ENCODE measurements at places on chromosomes 6 and 20.

GRCh38 chr6:35804996-35805736 lies at the start of gene LHFPL5:
LHFPL5 (plus strand) TSS chr6:35805352; CDS start chr6:35805671, 319 bp downstream.
- DNase-seq: no peak

DNA sequence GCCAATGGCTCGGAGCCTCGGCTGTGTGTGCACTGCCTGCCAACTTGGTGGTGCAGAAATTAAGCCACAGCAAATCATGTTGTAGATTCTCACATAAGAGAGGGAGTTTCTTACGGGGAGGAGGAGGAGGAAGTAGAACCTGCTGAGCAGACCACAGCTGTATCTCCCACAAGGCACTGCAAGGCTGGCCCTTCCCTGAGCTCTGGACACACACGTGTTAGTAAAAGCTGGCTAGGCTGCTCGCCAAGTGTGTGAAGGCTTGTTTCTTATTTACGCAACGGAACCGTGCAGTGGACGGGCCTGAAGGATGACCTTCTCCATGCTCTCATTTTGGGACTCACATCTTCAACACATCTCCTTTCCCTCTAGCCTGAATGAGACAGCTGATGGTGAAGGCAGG lies 15.7 kb upstream of the QKI start:
- DNase-seq: no peak

GRCh38 chr6:134814076-134814695 lies 135.7 kb downstream of the ALDH8A1 start:
- no peak for DNase-seq

- no peak for DNase-seq
Observed at GRCh38 chr20:23018432-23018831, 16.7 kb upstream of the SSTR4 start.

DNA sequence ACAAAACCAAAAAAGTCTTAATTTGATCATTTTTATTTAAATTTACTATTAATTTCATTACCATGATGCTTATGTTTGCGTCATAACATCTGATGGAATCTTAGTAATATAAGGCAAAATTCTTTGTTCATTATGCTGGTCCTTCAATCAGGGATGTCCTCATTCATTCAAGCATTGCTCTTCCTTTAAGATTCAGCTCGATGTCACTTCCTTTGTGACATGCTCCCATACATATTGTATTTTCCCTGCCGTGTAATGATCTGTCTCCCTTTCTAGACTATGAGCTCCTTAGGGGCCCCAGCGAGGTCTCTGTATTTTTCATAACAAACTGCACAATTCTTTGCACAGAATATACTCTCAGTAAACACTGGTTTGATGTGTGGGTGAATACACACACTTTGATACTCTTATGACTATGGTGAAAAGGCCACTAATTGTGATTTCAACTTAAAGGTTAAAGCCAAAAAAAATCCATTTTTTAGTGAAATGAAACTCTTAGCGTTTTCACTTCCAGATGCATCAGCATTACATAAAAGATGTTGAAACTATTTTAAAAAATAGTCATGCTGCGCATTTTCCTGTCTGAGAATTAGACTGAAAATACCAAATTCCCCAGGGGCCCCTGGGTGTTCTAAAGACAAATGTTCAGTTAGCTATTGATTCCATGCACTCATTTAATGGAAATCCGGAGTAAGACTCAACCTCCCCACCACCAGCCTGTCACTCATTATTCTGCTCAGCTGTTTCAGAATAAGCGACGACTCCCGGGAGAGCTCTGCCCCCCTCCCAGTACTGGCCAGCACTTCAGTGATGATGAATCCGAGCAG lies 169.7 kb downstream of the ATXN1 start:
- DNase-seq: no peak

GRCh38 chr6:29632789-29633533 lies at the start of gene GABBR1:
GABBR1 (minus strand) TSS chr6:29633183; CDS start chr6:29632385, 798 bp downstream.
- peak; percentile 71 for DNase-seq

- no peak for DNase-seq
Observed at GRCh38 chr6:155152211-155153076, 111.4 kb upstream of the CLDN20 start.

DNA sequence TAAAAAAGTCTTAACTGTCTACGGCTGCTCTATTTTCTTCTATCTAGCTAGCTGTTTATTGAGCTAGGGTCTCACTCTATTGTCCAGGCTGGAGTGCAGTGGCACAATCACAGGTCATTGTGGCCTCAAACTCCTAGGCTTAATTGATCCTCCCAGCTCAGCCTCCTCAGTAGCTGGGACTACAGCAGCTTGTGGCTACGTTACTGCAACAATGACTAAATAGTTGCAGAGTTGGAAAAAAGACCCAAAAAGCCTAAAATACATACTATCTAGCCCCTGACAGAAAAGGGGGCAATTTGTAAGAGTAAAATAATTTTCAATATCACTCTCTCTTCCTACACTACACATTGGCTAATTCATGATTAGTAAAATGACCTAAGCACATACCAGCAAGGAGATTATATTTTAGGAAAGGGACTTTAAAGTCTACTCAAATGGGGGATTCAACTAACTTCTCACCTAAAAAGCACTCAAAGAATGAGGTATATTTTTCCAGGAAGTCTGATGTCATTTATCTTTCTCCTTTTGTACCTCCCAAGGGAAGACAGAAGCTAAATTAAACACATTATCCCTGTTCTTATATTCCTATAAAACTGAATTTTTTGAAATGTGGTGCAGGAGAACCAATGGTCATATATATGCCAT lies 82.8 kb downstream of the ZMYND8 start:
- no peak for DNase-seq

DNA sequence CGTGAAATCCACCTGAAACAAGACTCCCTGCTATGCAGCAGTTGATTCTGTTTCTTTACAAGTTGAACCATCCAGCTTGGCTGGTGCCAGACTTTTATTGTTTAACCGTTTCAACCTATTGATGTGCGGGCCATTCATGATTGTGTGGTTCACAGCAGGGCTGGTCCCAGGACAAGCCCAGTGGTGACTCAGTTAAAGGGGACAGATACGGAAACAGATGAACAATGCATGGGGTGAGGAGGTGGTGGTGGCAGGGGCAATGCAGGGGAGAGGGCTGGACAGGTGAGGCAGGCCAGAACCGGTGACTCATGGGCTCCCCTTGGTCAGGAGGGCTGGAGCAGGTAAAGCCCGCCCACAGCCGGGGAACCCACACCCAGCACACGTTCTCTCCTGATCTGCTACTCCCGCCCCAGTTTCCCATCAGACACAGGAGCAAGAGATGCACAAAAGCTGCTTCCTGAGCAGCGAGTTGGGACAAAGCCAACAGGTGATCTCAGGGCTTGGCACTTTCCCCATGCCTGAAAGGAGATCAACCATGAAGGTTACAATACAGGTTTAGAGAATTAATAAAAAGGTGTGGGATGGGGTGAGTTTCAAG lies 232.2 kb downstream of the LY86 start:
- DNase-seq: no peak

DNA sequence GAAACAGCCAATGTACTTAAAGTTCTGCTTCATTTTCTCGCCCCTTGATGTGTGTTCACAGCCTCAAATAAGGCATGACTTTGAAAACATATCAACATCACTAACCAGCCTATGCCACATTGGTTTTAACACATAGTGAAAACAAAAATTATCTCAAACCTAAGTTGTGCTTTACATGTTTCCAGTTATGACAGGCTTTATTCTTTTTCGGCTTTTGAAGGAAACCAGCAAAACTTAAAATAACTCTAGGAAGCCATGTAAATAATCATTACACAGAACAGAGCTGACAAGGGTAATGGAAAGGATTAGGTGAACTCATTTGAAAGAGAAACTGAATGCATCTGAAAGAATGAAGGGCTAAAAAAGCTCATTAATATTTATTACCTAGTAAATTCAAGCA lies 42.1 kb downstream of the BMP5 start:
- no peak for DNase-seq

DNA sequence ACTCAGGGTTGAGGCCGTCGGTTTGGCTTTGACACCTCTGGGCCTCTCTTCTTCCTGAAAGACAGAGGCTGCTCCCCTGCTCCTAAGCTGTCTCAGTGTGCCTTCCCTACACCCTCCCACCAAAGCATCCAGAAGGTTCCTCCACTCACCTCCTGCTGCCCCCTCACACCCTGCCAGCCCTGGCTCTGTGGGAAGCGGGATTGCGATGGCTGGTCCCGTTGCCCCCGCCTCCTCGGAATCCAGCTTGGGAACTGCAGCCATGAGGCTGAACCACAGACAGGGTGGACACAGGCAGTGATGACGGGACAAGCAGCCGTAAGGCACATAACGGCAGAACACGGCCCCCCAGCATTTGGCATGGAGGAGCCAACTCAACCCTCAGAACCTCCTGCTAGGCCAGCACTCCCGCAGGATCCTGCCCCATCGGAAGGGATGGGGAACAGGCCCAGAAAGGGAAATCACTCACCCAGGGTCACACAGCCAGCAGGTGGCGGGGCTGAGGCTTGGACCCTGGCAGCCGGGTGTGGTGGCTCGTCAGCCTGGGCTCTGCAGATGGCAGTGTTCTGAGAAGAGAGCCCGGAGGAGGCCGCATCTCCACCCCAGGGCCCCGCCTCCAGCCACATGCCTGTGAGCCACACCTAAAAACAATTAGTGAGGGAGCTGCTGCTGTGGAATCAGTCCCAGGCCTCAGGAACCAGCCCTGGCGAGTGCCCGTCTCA lies 139.6 kb downstream of the PHACTR3 start:
- DNase-seq: no peak

- no peak for DNase-seq
Observed at GRCh38 chr6:108667993-108668392, 107.3 kb downstream of the FOXO3 start.

GRCh38 chr20:61935926-61936700 lies 129.6 kb downstream of the TAF4 start:
- DNase-seq: no peak

DNA sequence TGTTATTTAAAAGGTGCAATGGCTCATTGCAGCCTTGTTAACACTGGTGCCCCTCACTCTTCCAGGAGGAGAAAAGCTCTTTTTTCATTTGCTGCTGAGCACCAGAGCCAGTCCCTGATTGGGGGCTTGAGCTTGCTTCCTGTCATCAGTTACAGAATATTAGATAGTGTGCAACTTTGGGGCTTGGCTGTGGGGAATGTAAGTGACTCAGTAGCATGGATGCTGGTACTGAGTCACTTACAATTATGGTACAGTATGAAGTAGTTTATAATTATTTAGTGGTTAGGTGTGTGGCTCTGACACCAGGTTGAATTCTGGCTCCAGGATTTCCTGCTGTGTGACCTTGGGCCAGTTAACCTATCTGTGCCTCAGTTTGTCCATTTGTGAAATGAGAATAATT lies 37.6 kb downstream of the ANKS1A start:
- DNase-seq: no peak

DNA sequence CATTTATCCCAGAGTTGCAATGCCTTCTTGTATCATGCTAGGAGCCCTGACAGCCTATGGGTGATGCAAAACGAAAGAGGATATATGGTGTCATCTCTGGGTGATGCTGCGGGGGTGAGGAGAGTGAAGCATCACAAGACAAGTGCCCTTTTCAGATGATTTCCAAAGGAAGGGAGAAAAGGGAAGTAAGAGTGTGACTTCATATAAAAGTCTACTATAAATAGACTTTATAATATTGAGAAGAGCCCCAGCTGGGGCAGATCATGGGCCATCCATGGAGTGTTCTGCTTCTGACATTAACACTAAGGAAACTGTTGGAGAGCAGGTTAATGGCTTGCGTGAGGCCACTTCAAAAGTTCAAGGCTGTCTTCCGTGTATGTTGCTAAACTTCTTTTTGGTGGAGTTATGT lies 4.4 kb downstream of the CD83 start:
- DNase-seq: no peak

DNA sequence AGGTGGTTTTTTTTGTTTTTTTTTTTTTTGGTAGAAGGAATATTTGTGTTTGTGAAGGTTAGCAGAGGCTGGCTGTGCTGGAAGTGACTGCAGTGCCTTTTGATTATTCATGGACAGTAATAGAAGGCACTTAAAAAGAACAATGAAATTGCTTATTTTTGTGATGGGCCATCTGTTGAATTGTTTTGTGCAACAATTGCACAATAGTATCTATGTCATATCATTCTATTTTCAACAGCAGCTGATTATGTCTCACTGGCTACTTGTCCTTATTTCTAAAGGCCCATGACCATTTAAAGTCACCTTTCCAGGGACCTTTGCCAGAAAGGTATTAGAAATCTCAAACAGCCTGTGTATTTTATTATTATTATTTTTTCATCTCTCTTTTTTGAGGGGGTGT lies 70.6 kb downstream of the AFG1L start:
- no peak for DNase-seq

DNA sequence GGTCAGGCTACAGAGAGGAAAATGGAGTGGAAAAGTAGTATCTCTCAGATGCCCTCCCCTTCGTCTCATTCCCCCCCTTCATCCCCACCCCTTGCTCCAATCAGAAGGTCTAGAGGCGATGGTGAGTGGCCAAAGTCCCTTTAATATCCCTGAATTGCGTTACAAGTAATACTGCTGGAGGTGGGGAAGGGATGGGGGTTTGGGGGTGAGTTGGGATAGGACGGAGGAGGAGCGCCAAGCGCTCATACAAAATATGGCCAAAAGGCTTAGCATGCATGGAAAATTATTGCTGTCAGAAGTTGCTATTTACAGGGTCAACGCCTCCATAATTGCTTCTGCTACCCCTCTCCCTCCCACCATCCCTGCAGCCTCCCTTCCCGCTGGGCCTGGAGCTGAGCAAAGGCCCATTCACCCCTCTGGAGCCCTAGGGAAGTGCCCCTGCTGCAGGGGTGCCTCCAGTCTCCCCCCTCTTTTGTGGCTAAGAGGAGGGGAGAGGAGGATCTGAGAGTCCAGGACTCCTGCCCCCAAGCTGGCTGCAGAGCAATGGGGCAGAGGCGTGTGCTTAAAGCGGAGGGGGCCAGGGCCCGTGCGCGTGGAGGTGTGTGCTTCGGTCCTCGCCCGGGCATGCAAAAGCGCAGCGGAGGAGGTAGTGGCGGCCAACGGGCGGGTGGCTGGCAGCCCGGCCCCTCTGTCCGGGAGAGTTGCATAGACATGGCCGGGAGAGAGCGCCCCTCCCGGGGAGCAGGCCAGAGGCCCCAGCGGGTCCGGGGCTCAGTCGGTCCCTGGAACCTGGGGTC lies 8.7 kb upstream of the SRXN1 start:
- DNase-seq: no peak

DNA sequence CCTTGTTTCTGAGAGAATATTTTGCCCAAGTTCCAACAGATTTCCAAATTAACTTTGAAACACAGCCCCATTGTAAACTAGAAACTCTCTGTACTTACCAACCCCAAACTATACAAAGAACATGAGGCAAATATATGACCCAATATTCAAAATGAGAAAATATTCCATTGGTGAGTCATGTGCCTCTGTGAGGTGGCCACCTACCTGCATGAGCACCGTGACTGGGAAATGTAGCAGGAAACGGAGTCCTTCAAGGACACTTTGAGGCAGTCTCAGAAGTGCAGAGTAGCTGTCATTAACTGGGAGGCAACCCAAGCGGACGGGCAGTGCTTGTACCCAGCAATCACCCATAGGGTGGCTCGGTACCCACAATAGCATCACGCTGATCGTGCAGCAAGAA lies 335.5 kb upstream of the NOX3 start:
- no peak for DNase-seq

- DNase-seq: no peak
Observed at GRCh38 chr6:164628302-164628931, 681.0 kb downstream of the C6orf118 start.

DNA sequence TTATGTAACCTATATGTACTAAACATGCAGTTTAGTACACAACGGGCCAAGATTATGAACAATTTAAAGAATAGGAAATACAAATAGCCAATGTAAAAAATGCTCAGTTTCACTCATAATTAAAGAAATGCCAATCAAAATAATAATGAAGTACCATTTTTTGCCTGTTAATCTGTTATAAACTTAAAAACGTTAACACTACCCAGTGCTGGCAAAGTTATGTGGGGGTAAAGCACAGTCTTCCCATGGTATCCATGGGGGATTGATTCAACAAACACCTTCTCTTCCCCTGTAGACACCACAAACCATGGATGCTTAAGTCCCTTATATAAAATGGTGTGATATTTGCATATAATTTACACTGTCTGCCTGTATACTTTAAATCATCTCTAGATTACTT lies 205.3 kb upstream of the SIM1 start:
- DNase-seq: no peak
